ENCODE measurements at places on chromosomes 11 and 22. TPM values are rescaled to one million over a fixed set of nuclear protein-coding genes. Genes with fewer than 3 reads are reported as not detected.

The GLYATL2 gene
- not detected for total RNA-seq

The DUSP8 gene
- total RNA-seq = 90.1 TPM

- no peak for DNase-seq
These were observed 583 bp upstream of the RRAS2 start for GRCh38 chr11:14359501-14360031.

DNA sequence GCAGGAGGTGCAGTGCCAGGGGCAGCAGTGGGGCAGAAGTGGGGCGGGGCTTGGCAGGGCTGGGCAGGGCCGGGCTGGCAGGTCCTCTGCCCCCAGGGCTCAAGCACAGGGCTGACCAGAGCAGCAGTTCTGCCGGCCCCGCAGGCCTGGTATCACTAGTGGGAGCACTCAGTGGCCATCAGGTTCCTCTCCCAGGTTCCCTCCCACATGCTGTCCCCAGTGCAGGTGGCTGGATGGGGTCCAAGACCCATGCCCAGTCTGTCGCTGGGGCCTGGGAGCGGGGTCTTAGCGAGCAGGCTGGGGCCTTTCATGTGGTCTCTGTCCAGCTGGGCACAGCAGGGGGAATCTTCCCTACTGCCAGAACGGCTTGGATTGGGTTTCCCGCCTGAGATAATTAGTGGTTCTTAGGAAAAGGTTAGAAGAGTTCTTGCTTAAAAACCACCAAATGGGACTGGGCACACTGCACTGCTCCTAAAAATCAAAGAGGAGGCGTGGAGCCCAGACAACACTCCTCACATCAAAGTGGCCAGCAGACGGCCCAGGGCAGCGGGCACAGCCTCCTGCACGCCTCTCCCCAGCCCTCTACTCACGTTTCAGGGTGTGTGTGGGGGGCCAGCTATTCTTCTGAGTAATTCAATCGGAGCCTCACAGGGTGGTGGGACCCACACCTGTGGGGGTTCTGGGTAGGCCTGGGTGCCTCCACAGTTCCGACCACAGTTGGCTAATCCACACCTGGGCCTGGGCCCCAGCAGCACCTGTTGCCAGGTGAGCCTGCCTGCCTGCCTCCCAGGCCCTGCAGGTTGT, 45.6 kb downstream of the TPCN2 start:
- no peak for DNase-seq

- DNase-seq = no peak
These were observed 14.9 kb upstream of the OMP start for GRCh38 chr11:77087723-77088225.
